Stomach (tissue), 19 donors: ENCODE measurements at places on chromosomes 1 and 21. TPM values are rescaled to one million over a fixed set of nuclear protein-coding genes. Genes with fewer than 3 reads are reported as not detected.

Gene RORC
- polyA plus RNA-seq = 14.5 TPM

Gene ATP1A2
- polyA plus RNA-seq = 0.56 TPM

Gene A3GALT2
- polyA plus RNA-seq = not detected

Gene FAM3B
- 103 TPM for polyA plus RNA-seq

Gene SCMH1
- polyA plus RNA-seq = 25.2 TPM

Gene CDC7
- 2.1 TPM for polyA plus RNA-seq

Gene CASQ1
- polyA plus RNA-seq = 0.48 TPM

Gene FCRL2
- 0.90 TPM for polyA plus RNA-seq
